ENCODE measurements at places on chromosomes 3 and 15.

- DNase-seq: no peak
Measured at GRCh38 chr15:96582473-96582872, 252.0 kb downstream of the NR2F2 start.

DNA sequence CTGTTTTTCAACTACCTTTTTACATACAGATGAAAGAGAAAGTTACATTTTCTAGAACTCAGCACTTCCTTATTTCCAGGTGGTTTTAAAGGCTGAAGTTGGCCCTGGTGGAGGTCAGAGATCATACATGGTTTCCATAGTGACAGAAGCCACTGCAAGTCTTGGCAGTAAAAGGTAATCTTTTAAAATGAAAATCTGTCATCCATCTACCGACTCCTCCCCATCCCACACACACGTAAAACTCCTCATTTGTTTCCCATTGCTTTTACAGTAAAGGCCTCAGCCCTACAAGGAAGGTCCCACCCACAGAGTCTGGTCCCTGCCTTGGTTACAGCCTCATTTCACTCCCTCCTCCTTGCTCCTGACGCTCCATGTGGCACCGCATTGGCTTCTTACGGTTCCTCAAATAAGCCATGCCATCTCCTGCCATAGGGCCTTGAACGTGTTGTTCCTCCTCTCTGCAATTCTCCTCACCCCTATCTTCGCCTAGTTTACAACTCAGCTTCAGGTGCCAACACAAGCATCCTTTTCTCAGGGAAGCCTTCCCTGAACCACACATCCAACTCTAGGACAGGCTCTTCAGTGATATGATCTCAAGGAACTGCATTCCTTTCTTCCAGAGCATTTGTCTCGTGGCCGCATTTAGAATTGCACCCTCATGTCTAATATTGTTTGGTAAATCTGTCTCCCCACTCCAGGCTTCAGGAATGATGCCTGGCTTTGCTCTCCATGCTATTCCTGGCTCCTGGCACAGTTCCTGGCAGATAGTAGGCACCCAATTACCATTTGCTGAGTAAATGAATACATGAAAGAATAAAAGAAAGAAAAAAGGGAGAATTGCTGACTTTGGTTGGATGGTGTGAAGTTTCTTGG lies 2.6 kb downstream of the CYP19A1 start:
- DNase-seq: no peak

GRCh38 chr15:97301166-97301565 lies 659.3 kb upstream of the ARRDC4 start:
- DNase-seq: no peak

GRCh38 chr3:50221051-50221410 lies 15.0 kb upstream of the GNAI2 start:
- no peak for DNase-seq

GRCh38 chr15:43552986-43553385 lies 35.6 kb downstream of the MAP1A start:
- DNase-seq: no peak

- no peak for DNase-seq
Measured at GRCh38 chr3:88997260-88997659, 110.2 kb upstream of the EPHA3 start.

GRCh38 chr15:90062023-90062442 lies 40.2 kb downstream of the IDH2 start:
- no peak for DNase-seq

- no peak for DNase-seq
Measured at GRCh38 chr3:71813704-71814103, 28.8 kb upstream of the PROK2 start.

DNA sequence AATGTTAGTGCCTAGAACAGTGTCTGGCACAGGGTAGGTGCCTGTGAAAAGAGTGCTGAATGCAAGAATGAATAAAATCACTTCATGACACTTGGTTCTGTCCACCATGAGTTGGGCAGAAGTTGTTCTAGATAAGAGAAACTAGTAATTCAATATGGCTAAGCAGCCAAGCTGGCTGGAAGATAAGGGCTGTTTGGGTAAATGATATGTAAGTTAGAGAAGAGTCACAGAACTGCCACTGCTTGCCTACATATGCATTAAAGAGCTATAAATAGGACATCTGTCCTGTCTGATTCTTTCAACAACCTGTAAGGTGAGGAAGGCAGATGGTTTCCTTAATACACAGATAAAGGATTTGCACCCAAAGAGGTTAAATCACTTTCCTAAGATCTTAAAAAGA lies 13.1 kb downstream of the MTMR10 start:
- no peak for DNase-seq

DNA sequence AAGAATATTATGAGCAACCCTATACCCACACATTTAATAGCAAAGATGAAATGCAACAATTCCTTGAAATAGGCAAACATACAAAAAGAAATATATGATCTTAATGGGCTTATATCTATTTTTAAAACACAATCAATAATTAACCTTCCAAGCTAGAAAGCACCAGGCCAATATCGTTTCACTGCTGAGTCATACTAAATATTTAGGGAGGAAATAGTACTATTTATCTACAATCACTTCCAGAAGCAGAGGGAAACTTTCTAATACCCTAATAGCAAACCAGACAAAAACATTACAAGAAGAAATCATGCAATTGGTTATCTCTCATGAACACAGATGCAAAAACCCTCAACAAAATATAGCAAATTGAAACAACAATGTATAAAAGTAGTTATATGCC lies 207.8 kb downstream of the MTHFS start:
- no peak for DNase-seq

DNA sequence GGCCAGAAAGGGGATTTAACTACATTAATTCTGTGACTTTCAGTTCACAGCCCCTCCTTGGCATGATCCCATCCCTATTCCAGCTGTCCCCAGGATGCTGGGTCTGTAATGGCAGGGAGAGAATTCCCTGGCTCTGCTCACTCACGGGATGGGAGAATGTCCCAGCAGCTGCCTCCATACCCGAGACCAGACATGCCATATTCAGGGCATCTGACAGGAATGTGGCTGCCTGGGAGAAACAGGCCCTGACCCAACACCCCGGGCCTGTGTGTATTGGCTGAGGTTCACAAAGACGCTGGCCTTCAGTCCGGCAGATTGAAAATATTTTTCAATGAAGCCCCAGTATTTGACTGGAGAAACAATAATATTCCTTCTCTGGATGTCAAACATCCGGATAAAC lies 83.6 kb upstream of the SMAD3 start:
- no peak for DNase-seq

GRCh38 chr3:181693280-181693679 lies 18.4 kb upstream of the SOX2 start:
- no peak for DNase-seq

DNA sequence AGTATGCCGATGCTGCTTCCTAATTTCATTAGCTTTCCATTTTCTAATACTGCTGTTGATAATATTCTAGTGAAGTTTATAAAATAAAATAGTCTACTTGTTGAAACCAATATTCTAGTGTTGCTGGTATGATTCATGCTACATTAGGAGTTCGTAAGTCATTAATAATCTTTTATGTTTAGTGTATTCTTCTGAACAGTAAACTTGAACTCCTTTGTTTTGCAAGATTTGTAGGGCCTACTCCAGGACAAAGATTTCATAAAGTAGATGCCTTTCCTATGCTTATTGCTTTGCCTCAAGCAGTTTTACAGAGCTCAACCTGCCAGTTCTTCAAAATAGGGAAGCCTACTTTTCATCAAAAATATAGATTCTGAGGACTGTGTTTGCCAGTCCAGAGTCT lies 111.5 kb downstream of the RSRC1 start:
- DNase-seq: no peak

DNA sequence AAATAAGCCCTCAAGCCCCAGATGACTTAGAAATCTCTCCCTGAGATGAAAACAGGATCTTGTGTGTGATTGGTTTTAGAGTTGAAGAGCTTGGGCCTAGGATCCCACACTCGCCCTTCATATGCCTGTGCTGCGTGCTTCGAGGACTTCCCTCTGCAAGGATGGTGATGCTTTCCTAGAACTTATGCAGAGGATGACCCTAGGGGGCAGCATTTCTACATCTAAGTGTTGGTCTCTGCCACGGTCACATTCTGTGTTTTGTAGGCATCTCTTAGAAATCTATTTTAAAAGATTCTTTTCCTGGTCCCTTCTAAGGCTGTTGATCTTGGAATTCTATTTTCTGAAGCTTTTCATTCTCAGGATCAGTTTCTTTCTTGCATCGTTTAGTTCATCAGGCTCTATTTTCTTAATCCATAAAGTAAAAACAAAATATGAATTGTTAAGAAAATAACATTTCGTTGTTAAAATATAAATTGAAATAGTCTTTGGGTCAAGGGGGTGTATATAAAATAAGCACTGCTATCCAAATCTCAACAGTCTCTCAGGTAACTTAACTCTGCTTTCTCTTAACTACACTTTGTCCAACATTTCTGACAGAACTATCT lies 45.7 kb downstream of the WDR76 start:
- no peak for DNase-seq

GRCh38 chr3:55721716-55722484 lies 234.8 kb upstream of the WNT5A start:
- DNase-seq: no peak

DNA sequence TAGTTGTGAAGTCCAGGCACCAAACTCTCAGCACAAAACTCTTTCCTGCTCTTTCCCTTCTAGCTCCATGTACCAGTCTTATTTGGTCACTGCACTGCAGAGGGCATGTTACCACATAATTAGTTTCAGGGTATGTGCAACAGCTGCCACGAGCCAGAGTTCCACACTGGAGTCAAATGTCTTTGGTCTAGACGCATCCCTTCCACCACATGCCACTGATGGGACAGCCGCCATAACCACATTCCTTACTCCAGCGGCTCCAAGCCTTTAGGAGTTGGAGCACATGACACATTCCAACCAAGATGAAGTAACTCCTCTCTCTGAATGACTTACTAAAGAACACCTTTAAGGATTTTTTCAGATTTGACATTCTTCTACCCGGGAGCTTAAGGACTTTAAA lies 153.4 kb downstream of the ERC2 start:
- DNase-seq: no peak

GRCh38 chr3:177692304-177692975 lies 495.2 kb upstream of the TBL1XR1 start:
- no peak for DNase-seq

DNA sequence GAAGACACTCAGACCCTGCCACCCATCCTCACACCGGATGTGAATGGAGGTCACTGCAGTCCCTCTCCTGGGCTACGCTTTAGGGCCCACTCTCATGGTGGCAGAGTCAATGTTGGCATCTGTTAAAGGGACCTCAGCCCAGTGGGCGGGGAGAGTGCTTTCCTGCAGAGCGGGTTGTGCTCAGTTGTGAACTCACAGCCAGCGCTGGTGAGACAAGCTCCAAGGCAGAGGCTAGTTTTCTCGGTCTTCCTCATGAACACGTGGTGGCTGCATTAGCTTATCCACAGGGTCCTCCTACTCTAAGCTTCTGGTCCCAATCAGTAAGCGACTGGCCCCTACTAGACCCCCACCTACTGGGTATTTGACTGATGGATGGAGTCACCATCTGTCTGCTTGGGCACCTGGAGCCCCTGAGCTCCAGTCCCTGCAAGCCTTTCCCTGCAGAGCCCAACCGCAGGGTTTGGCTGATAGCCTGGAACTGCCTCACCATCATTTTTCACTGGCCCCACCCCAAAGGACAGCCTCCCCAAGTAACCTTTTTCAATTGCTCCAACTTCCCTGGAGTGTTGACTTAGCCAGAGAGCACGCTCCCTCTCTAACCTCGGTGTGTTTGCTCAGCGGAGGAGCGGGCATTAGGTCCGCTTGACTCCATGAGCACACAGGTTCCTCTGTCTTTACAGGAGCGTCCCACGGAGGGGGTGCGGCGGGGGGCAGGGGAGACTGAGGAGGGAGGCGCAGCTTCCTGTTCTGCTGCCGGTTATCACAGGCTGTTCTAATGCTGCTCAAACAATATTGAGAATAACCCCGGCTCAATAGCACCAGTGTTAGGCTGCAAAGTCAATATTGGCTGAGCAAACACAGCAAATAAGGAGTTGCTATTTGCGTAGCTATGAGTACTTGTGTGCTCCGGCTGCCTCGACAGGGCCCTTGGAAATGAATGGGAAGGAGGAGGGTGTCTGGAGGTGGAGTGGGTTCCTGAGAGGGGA lies 141.7 kb downstream of the RPLP1 start:
- DNase-seq: no peak

GRCh38 chr3:112807685-112808084 lies 39.0 kb downstream of the CD200R1L start:
- no peak for DNase-seq

DNA sequence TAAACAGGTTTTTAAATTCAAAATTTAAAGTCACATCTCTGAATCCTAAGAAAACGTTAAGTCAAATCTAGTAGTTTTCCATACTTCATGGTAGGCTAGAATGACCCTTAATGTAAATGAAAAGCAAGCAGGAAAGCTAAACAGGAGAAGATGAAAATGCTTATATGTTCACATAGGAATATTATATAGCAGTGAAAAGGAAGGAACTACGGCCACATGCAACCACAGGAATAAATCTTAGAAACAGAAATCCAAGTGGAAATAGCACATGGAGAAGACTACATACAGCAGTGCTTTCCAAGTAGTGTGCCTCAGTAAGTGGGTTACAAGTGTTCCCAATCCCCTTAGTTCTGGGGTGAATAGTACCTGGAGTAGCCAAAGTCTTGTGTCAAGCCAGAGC lies 296.2 kb downstream of the FHIT start:
- DNase-seq: no peak

DNA sequence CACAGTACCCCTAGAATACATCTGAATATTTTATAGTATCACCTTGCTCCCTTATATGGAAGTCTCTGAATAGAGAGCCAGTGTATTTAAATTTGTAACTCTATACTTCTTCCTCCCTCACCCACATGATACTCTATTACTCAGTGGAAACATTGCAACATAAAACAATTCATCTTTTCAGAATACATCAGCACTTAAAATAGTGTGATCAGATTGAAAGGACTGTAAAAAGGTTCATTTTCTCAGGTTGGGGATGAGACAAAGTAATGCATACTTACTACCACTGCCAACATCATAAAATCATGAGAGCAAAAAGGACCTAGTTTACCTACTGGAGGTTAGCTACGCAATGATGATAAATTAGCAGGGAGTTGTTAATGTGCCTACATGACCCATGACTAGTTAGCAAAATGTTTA lies 13.8 kb upstream of the THRB start:
- DNase-seq: no peak

DNA sequence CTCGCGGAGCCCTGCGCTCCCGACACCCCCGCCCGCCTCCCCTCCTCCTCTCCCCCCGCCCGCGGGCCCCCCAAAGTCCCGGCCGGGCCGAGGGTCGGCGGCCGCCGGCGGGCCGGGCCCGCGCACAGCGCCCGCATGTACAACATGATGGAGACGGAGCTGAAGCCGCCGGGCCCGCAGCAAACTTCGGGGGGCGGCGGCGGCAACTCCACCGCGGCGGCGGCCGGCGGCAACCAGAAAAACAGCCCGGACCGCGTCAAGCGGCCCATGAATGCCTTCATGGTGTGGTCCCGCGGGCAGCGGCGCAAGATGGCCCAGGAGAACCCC lies 464 bp downstream of the SOX2 start:
- DNase-seq: no peak

GRCh38 chr3:12643010-12643380 lies 20.9 kb downstream of the RAF1 start:
- DNase-seq: no peak

GRCh38 chr3:64152676-64153466 lies 72.4 kb downstream of the PRICKLE2 start:
- DNase-seq: no peak

- DNase-seq: no peak
Measured at GRCh38 chr15:55353025-55353424, 34.0 kb downstream of the PIGB start.

Measured in activated T-cell treated with anti-CD3 and anti-CD28 coated beads for 24 hours (primary cell).